ENCODE measurements at places on chromosomes 1 and 21.

DNA sequence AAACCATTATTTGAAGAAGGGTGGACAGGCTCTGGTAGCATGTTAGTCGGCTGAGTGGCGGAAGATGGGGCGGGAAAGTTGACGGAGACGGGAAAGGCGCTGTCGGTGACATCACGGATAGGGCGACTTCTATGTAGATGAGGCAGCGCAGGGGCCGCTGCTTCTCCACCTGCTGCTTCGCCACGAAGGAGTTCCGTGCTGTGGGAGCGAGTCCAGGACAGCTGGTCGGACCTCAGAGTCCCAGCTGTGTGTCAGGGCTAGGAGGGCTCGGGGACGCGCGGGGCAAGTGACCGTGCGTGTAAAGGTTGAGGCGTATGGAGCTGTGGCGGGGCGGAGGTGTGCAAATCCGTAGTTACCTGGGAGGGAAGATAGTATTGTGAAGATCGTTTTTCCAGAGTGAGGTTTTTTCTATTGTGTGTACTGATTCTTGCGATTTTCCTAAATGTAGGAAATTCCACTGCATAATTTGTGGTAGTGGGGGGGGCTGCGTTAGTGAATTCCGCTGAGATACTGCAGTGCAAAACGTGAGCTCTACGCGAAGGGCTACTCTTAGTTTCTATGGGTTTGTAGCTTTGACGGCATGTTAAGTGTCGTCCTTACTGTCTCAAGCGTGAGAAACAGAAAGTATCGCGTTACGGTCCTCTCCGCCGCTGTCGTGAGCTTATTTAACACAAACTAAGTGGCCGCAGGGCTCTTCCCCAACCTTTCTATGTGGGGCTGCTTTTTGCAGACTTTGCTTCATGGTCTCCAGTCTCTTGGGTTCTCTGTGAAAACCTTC is 111.2 kb upstream of the NBPF11 start:
- no peak for DNase-seq

DNA sequence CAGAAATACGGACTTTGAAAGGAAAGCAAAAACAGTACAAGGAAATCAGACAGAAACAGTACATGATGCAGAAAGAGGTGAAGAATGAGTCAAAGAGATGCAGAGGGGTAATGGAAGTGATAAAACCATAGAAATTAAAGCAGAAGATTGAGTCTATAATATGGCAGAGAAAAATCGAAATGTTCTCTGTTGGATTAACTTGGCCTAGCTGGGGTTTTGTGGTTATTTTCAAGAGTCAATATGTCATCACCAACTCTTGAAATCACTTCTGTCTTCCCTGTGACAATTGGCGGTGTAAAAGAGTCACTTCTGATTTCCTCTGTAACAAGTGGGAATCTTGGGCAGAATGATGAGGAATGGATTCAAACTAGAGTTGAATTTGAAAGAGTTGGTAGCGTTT is 7.4 kb downstream of the YTHDF2 start:
- no peak for DNase-seq

DNA sequence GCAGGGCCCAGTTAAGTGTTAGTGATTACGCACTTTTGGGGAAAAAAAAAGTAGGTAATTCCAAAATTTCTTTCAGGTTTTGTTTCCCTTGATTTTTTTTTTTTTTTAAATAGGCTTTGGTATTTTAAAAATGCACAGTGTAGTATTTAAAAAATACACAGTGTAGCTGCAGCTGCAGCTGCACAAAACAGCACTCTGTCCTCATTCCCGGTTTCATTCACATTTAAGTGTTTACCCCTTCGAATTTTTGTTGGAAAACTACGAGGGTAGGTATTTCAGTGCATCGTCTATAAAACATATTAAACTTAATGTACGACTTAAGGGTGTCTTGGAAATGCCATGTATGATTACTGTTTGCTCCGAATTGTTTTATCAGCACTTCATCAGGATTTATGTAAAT is 3.4 kb downstream of the NEK7 start:
- DNase-seq, result no peak

- DNase-seq, result no peak
Measured at GRCh38 chr1:157115851-157116736, 16.5 kb upstream of the ETV3L start.

DNA sequence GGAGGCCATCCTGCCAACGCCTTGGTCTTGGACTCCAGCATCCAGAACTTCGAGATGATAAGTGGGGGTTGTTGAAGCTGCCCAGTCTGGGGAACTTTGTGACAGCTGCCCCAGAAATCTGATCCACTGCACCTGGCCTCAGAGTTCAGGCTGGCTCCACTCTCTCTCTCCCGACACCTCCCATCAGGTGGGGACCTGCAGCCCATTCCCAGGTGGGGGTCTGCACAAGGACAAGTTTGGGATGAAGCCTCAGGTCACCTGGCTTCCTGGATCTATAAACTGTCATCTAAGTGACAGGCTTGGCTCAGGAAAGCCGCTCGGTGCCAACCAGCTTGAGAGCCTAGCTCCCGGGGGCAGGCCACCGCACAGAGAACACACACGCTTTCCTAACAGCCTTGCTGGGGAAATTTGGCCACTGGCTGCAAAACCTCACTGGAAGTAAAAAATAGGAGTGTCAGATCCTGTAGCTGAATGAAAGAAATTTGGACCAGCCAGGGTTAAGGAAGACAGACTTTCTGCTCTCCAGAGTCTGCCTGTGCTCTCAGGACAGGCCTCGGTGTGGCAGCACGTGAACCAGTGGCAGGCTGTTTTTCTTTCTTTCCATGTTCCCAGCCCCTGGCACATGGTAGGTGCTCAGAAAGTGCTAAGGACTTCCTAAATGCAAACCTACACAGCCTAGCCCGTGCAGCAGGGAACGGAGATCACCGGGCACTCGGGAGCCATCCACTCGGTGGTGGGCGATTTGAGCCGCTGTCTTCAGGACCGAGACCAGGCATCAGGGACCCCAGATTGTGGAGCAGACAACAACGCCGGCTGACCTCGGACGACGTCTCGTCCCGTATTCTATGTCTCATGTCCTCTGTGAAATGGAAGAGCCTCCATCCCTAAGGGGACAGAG is 42.6 kb upstream of the LBR start:
- DNase-seq, result no peak

GRCh38 chr1:162094271-162094670 is 24.8 kb downstream of the NOS1AP start:
- DNase-seq, result no peak

- no peak for DNase-seq
Measured at GRCh38 chr1:3708791-3709190, 43.5 kb upstream of the CCDC27 start.

GRCh38 chr1:76659171-76659940 is 207.9 kb upstream of the ST6GALNAC5 start:
- DNase-seq, result no peak

DNA sequence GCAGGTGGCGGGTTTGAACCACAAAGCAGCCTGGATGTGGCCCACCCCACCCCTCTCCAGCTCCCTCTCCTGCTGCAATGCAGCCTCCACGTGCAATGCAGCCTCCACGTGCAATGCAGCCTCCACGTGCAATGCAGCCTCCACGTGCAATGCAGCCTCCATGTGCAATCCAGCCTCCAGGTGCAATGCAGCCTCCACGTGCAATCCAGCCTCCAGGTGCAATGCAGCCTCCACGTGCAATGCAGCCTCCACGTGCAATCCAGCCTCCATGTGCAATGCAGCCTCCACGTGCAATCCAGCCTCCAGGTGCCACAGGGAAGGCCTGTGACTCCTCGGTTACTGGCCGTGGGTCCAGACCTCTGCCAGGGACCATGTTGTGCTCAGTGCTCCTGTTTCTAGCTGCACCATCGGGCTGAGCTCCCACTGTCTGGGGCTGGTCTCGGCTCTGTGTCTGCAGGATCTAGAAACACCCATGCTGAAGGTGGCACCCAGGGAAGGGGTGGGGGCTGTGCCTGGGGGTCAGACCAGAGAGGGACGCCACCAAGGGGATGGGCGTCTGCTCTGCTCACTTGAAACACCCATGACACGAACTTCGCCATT is 11.9 kb upstream of the LRRC3 start:
- no peak for DNase-seq

DNA sequence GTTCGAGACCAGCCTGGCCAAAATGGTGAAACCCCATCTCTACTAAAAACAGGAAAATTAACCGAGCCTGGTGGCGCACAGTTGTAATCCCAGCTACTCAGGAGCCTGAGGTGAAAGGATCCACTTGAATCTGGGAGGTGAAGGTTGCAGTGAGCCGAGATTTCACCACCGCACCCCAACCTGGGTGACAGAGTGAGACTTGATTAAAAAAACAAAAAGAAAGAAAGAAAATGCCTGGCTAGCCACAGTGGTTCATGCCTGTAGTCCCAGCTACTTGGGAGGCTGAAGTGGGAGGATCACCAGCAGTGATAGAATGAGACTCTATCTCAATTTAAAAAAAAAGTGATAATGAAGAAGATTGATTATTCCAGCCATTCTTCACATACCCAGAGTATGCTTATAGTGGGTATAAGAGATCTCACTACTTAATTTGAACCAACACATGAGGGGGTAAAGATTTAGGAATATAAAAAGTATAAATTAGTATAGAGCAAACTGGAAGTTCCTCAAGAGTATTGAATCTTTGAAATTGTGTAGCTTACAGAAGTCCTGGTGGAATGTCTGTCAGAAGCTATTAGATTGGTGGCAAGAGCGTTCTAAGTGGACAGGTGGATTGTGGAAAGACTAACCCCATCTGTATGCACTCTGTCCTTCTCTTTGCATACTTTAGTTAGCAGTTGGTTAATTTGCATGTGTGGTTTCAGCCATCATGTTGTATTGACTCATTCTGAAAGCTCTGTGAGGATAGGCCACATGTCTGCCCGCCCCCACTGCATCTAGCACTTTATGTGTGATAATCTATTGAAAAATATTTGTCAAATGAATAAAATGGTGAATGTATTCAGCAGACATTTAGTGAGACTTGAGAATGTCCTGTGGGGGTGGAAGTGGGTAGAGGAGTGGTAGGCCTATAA is 25.0 kb downstream of the RLF start:
- no peak for DNase-seq

DNA sequence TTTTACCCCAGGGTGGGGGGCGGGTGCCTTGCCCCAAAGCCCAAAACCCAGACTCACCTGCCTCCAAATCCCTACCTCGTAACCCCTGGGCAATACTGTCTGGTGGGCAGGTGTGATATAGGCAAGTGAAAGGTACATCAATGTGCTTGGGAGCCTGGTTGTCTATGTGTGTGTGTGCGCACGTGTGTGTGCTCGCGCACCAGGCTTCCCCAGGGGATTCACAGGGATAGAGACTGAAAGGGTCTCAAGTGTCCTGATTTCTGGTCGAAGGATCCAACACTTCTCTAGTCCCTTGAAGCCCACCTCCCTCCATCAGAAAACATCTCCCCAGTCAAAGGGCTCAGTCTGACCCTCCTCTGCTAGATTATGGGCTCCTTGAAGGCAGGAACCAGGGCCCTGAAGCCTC is 28.9 kb upstream of the EPB41 start:
- DNase-seq, result no peak

DNA sequence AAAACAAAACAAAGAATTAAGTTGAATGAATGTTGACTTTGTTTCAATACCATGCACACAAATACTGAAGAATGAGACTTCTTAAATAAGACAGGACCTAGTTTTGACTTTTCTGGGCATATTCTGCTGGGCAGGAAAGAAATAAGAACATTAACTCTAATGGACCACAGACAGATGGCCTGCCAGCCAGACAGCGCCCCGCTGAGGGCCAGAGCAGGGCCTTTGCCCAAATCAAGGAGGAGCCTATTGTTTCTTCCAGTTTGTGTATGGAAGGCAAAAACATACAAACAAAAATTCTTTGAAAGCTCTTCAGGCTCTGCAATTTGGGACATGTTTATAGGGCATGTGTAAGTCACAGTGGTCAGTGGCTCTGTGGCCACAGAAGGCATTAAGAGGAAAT is 44.4 kb upstream of the KIF26B start:
- no peak for DNase-seq

DNA sequence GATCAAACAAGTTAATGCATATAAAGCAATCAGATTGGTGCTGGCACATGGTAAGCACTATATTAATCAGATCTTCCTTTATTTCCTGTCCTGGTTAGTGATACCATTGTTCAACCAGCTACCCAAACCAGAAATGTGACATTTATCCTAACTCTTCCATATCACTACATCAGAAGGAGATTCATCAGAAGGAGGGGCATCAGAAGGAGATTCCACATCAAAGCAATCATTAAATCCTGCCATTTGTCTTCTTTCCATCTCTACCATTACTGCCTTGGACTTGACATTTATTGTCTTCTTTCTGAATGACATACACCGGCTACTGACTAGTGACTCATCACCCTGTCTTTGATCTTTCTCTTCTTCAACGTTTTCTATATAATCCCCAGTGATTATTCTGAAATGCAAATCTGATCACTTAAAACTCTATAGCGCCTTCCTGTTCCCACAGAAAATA is 75.0 kb downstream of the DNM3 start:
- DNase-seq, result no peak

- DNase-seq, result no peak
Measured at GRCh38 chr1:93617670-93618499, 63.8 kb downstream of the BCAR3 start.

GRCh38 chr1:174406421-174406820 is 41.3 kb upstream of the GPR52 start:
- no peak for DNase-seq

DNA sequence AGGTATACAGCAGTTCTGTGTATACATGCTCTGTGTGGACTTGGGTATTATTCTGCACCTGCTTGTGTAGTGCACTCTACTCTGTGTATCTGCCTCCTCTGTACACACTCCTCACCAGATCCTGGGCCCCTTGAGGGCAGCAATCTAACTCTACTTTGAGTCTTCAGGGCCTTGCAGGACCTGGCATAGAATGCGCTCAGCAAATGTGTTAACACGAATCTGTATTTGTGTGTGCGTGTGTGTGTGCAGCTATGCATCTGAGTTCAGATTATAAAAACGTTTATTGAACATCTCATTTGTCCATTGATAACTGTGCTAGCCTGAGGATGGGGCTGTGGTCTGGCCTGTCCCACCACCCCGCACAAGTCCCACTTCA is 3.9 kb upstream of the MEF2D start:
- no peak for DNase-seq
